ENCODE measurements at places on chromosomes 3 and 15.

GRCh38 chr3:46958467-46959160 lies 17.9 kb downstream of the CCDC12 start:
- no peak for DNase-seq

DNA sequence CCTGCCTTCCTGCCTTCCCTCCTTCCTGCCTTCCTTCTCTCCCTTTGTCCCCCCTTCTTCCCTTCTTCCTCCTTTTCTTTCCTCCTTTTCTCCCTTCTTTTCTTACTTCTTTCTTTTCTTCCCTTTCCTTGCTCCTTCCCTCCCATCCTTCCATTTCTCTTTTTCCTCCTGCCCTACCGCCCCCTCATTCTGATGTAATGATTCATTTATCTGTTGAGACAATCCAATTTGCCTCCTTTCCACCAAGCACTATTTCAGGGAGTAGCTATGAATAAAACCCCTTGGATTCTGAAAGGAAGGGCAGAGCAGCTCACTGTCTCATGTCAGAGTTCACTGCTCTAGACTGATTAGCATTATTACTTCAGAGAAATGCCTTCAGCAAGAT lies 462.6 kb downstream of the PDCD6IP start:
- no peak for DNase-seq

GRCh38 chr3:97235611-97236315 lies 421.4 kb downstream of the EPHA6 start:
- DNase-seq, result no peak

GRCh38 chr3:27483117-27484014 lies 818 bp downstream of the SLC4A7 start:
- peak; percentile 21 for DNase-seq

DNA sequence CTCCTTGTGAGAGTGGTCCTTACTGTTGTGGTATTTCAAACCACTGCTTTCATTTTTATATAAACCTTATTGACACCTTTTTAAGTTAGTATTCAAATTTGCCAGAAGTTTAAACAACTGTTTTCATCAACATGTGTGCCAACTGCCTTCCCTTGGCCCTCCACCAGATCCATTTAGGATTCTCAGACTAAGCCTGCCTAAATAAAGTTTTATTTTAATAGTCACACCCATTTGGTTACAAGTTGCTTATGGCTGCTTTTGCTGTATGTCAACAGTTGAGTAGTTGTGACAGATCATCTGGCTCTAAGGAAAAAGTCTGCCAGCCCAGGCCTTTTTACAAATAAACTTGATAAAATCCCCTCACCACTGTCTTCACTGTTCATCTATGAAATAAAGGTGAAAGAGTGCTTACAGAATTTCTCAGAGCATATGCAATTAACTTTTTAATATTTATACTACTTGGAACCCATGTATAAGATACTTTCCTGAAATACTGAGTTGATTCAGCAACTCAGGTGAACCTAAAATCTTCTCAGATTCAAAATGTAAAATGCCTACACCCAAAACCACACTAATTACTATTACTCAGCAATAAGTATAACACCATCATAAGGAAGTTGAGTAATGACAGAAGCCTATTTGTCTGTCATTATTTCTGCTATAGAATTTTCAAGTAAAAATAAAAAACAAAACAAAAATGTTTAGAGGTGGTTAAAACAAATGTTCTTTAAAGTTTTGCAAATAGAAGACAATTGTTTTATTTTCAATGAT lies 35.1 kb downstream of the PEAK1 start:
- no peak for DNase-seq

GRCh38 chr15:101641894-101642293 lies 10.3 kb downstream of the TM2D3 start:
- no peak for DNase-seq

GRCh38 chr3:68121287-68121686 lies 466.9 kb upstream of the SUCLG2 start:
- DNase-seq, result no peak

GRCh38 chr15:66746231-66746605 lies 44.2 kb downstream of the SMAD6 start:
- DNase-seq, result no peak

- no peak for DNase-seq
Observed at GRCh38 chr3:155230382-155230781, 63.1 kb downstream of the STRIT1 start.

DNA sequence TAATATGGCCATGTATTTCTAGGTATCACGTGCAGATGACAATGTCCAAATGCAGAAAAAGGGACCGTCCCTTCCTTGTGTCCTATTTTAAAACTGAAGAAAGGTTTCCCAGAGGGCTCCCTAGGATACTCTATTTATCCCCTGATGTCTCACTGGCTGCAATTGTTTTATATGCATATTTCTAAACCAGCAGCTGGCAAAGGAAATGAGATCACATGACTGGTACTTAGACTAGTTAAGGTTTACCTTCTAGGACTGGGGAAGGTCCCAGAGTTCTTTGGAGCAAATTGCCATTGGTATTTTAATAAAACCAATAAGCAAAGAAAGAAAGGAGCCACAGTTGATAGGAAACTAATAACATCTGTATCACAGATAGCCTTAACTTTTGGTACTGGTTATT lies 29.5 kb downstream of the GTF2E1 start:
- DNase-seq, result no peak

- no peak for DNase-seq
Observed at GRCh38 chr3:58484045-58484721, 7.7 kb upstream of the KCTD6 start.

DNA sequence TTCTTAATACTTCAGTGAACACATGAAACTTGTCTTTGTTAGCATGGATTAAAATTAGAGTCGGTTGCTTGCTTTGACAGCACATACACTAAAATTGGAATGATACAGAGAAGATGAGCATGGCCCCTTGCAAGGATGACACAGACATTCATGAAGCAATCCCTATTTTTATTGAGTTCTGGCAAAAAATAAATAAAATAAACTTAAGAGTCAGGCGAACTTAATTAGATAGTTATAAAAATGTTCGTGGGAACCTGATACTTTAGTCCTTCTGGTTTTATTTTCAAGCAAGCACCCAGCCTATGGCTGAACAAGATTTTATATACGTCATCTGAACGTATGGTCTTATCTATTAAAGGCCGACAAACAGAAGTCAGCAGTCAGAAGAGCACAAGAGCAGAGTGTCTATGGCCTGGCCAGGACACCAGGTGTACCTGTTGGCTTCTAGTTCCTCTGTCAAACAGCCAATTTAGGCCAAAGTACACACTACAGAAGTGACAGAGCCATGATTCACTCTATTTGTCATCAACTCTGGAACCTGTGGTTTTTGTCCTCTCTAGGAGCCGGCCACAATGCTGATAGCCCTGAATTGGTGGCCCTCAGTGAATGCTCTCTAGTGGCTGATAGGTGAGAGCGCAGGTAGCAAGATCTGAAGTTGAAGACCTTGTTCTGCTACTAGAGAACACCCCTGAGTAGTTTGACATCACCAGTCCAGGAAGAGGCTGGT lies 64.3 kb downstream of the LEO1 start:
- no peak for DNase-seq

GRCh38 chr3:56459104-56459496 lies 9.2 kb downstream of the ERC2 start:
- DNase-seq, result no peak

DNA sequence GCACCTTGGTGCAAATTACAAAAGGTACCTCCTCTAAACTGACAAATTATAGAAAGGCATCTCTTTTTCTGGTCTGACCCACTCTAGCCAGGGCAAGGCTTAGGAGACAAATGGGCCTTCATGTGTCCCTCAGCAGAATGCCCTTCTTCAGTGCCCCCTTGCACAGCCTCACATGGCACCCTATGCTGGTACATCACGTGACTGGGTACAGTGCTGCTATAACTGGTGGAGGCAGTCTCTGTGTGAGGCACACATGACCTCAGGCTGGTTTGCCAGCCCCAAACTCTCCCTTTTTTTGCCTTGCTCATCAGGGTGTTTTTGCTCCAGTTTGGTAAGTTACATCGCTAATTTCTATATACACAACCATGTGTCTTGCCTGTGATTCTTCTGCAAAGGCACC lies 3.1 kb downstream of the CLEC3B start:
- DNase-seq, result no peak

DNA sequence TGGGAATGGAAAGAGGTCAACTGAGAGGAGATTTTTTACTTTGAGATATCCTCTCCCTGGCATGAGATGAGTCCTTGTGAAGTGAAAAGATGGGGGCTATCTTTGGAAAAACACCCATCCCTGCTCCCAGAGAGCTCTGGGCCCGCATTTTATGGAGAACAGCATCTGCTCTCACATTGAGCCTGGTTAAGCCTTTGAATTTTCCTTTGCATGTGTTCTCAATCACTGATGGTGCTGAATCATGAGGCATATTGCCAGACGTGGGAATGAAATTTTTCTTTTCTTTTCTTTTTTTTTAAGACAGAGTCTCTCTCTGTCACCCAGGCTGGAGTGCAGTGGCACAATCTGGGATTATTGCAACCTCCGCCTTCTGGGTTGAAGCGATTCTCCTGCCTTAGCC lies 24.4 kb downstream of the TMEM45A start:
- DNase-seq, result no peak

DNA sequence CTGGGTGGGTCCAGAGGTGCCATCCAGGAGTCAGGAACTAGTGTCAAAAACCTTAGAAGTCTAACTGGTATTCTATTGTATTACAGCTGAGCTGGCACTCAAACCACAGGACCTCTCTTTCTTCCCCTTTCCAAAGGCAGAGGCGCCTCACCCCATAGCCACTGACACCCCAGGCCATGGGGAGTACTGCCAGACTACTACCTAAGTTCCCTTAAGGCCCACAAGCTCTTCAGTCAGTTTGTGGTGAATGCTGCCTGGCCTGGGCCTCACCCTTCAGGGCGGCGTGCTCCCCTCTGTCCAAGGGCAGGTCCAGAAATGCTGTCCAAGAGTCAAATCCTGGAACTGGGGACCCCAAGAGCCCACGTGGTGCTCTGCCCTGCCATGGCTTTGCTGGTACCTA lies 43.0 kb upstream of the FGF7 start:
- DNase-seq, result no peak

DNA sequence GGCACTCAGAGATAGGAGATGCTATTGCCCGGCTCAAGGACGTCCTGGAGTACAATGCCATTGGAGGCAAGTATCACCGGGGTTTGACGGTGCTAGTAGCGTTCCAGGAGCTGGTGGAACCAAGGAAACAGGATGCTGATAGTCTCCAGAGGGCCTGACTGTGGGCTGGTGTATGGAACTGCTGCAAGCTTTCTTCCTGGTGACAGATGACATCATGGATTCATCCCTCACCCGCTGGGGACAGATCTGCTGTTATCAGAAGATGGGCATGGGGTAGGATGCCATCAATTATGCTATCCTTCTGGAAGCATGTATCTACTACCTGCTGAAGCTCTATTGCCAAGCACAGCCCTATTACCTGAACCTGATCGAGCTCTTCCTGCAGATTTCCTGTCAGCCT lies 26.4 kb downstream of the BCL2A1 start:
- DNase-seq, result no peak

- DNase-seq, result no peak
Observed at GRCh38 chr15:22902046-22902445, 63.6 kb downstream of the NIPA2 start.

- no peak for DNase-seq
Observed at GRCh38 chr3:189898559-189899153, 222.0 kb downstream of the P3H2 start.

GRCh38 chr15:29244544-29244943 lies 25.1 kb downstream of the NSMCE3 start:
- DNase-seq, result no peak

DNA sequence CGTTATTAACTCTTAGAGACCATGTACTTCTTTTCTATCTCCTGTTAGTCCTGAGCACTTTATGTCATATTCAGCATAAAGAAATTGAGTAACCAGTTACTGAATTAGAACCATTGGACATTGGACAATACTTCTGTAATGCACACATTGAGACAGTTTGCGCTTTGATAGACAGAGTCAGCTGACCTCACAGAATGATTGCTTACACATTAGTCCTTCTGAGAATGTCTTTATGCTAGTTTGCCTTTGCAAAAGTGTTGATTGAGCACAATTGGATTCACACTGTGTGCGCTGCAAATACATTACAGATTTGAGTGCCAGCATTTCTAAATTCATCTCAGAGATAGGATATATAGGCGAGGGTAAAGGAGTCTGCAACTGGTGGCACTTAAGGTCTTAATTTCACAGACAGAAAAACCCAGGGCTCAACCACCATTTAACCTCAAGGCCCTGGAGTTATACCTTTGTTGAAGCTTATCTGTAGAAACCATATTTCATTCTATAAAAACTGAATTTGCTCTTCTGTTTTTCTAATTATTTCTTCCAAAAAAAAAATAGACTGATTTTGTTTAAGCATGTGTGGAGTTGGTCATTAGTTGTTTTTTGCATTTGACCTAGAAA lies 3.8 kb downstream of the SERPINI1 start:
- no peak for DNase-seq

DNA sequence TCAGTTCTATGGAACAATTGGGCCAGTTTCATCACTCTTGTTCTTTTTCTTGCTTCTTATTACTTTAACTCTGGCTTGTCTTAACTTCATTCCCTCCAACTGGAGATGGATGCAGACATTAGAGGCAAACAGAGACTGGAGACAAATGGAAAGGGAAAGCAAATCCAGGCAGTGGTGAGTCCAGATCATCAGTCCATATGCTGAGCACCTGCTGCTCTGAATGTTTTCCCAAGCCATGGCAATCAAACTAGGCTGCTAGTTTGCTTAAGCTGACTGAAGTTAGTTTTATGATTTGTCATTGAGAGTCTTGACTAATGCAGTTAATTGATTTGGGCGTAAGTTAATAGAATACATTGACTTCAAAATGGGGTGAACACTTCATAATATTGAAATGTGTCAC lies 41.0 kb upstream of the TBC1D5 start:
- DNase-seq, result no peak

DNA sequence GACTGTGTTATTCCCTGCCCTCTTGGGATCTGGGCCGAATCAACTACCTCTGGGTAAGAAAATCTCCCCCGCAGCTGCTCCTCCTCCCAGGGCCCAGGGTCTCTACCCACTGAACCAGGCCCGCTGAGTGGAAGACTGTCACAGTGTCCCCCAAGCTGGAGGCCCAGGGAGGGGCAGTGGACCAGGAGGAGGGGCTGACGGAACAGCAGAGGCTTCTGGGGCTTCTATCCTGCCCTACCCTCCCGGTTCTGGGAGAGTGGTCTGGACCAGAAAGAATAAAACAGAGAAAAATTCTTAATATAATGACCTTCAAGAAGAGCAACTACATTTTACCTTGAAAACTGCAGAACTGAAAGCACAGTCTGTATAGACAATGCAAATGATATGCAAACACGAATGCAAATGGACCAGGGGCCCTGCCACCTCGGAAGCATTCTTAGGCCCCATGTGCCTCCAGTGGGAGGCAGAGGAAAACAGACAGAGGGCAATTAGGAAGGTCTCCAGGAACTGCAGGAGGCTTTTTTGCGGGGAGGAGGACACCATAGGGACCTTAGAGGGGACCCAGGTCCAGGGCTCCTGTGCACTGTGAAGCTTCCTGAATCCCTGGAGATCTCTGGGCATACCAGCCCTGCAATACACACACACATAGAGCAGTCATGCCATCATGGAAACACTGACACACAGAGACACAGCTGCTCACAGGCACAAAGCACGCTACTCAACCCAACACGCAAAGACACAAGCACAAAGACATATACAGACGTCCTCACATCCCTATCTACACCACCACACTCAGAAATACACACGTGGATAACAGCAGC lies 12.3 kb downstream of the MEGF11 start:
- DNase-seq, result no peak
